Activated CD8-positive, alpha-beta memory T cell treated with anti-CD3 and anti-CD28 coated beads, Interleukin-2, amount 50 U/mL, for 48 hours (primary cell): ENCODE measurements at places on chromosomes 1 and 21.

- DNase-seq, result peak; percentile 81
These were observed 62.7 kb downstream of the ADARB1 start for GRCh38 chr21:45136927-45137611.

DNA sequence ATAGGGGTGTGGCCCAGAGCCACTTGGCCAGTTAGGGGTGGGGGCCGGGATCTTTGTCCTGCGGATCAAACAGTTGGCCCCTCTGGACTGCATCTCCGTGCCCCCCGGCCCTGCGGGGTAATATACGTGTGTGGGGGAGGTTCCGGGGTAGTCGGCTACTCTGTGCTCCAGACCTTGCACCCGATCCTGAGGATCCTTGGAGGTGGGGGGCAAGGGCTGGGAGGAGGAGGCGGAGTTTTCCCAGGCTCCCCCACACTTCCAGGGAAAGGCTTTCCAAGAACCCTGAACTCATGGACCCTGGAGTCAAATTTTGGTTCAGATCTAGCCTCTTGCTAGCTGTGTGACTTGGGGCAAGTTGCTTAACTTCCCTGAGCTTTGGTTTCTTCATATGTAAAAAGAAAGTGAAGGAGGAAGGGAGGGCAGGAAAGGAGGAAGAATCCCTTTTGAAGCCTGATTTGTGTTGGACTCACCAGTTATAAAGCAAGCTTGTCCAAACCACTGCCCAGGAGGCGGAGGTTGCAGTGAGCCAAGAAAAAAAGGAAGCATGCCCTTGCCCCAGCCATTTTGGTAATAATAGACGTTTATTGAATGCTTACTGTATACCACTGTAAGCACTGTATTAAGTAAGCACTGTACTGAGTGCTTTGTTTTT is 686 bp downstream of the MIIP start:
- DNase-seq, result no peak

- DNase-seq, result no peak
These were observed 1.4 kb upstream of the RGS2 start for GRCh38 chr1:192807211-192808162.

- DNase-seq, result no peak
These were observed 122.3 kb downstream of the C1orf21 start for GRCh38 chr1:184509105-184509504.

- no peak for DNase-seq
These were observed 10.7 kb downstream of the RPF1 start for GRCh38 chr1:84489766-84490165.

- no peak for DNase-seq
These were observed 13.6 kb upstream of the TSPEAR start for GRCh38 chr21:44724926-44725325.

GRCh38 chr1:29431138-29431537 is 194.8 kb downstream of the PTPRU start:
- DNase-seq, result no peak

DNA sequence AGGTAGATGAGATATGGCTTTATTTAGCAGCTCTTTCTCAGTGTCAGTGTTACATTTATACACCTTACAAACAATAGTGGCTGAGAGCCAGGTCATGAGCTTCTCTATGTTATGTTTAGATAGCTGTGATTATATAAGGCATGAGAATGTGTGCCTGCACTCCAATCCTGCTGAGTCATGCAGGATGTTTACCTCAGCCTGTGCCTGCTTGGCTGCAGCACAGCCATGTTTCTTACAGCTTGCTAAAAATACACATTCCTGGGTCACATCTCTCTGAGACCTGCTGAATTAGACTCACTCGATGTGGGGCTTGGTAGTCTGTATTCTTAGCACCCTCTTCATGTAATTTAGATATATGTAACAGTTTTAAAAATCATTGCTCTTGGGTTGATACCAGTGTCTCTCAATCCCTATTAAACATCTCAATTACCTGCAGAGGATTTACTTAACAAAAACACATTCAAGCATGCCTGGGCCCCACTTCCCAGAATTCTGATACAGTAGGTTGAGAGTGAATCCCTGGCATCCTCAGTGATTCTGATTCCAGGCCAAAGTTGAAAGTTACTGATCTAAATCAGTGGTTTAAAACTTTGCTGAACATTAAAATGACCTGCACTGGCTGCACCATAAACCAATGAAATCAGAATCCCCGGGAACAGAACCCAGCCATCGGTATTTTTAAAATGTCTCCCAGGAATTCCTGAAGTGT is 107.5 kb downstream of the GDAP2 start:
- no peak for DNase-seq

DNA sequence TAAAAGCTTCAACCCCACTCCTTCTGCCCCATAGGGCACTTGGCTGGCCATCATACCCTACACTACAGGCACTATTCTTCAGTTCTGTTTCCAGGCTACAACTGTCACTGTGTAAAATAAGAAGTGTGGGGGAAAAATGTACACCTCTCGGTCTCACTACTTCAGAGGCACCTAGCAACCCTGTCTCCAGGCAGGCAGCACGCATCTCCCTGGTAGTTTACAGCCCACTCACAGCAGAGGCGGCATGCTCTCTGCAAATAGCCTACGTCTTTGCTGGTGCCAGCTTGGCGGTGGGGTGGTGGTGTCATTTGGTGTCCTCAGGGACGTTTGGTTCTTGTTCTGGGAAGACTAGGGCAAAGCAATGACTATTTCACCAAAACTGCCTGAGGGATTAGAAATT is 48.2 kb upstream of the BTG3 start:
- DNase-seq, result no peak

DNA sequence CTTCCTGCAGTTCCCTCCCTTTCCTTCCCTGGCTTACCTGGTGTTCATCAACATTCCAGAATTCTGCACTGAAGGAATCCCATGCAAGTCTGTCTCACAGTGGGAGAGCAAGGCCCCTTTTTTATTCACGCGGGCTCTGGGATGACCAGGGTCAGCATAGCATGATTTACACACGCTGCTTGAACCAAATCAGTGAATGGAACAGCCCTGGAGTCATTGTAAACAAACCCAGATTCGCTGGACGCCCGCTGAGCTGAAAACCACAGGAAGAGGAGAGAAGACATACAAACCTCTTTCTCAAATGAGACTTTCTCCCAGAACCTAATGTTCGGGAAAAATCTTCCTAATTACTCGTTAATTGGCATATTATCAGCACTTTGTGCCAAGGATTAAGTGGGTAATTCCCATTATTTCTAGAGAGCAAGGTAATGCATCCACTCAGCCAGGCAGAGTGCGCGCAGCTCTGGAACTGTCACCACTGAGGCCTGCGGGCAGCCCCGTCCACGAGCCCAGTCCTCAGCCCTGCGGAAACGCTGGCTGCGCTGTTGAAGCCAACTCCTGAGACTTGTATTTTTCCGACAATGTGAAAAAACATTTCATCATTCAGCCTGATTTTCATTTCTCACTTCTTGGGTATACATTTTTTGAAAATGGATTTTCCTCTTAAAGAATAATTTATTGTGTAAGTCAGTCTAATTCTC is 140.0 kb downstream of the ETS2 start:
- no peak for DNase-seq

DNA sequence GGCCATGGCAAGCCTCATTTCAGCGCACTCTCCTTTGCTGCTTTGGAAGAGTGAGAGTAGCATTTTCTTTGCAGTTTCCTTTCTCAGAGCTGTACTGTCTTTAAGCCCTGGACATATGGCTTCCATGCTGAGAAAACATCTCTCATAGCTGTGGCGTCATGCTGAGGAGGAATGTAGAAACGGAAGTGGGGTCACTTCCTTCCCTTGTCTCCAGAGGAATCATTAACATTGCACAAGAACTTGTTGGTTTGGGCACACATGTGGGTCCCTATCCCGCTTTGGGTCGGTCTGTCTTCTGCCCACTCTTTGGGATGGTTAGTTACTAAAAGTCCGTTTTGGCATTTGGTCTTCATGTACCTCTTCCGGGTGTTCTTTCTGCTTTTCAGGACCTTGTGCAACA is 5.6 kb downstream of the MFN2 start:
- DNase-seq, result no peak

- no peak for DNase-seq
These were observed 991 bp downstream of the ANKRD35 start for GRCh38 chr1:145884675-145885074.

DNA sequence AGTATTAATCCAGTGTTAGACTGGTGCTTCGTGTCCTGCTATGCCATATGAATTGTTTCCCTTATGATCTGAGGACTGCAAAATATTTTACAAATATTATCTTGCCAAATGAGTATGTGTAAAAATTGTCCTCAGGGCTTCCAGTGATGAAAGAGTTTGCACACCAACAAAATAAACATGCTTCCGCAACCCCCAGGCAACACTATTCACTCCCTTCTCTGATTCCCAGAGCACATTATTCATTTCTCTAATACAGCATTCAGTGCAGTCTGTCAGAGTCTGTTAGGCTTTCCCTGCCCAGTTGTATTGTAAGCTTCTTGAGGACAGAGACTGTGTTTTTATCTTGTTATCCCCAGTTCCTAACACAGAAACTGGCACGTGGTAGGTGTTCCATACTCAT is 409.9 kb upstream of the C1orf87 start:
- no peak for DNase-seq

DNA sequence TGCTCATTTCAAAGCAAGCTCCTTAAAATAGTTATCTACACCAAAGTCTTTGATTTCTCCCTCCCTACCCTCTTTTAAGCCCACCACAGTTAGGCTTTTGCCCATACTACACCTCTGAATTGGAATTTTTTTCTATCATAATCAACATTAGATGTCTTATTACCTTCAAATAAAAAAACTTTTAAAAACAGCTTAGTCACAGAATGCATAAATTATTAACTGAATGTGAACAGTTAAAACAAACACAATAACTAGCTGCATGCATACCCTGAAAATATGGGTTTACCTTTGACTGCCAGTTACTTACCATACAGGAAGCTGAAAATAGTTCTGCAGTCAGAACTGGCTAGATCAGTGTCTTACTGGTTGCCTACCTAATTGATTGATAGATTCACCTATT is 210.9 kb downstream of the TGFB2 start:
- DNase-seq, result no peak

DNA sequence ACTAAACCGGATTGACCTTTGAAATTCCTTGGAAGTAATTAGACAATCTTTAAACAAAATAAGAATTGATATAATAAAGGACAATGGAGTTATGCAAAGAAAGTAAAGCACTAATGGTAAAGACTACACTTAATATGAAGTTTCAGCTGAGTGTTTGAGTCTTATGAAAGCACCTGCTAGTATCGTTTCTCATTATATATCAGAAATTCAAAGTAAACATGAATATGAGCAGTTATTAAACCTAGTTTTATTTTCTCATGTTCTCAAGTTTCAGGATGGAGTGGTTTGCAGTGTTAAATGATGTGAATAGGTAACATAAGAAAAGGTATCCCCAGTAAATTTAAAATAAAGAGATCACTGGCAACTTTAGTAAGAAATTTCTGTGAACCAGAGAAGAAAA is 188.6 kb downstream of the ZP4 start:
- no peak for DNase-seq

- no peak for DNase-seq
These were observed 434.8 kb downstream of the LMO4 start for GRCh38 chr1:87763483-87763882.

- no peak for DNase-seq
These were observed 55.0 kb downstream of the PLXNA2 start for GRCh38 chr1:208189183-208189582.

GRCh38 chr1:100184536-100184935 is 6.5 kb upstream of the LRRC39 start:
- no peak for DNase-seq

DNA sequence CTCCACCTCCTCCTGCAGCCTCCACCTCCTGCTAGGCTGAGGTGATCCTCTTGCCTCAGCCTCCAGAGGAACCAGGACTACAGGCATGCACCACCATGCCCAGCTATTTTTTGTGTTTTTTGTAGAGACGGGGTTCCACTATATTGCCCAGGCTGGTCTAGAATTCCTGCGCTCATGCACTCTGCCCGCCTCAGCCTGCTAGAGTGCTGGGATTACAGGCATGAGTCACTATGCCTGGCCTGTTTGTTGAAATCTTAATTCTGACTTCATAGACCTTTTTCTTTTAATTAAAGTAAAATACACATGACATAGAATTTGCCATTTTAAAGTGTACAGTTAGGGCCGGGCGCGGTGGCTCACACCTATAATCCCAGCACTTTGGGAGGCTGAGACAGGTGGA is 42.7 kb downstream of the FAAP20 start:
- DNase-seq, result no peak

- DNase-seq, result no peak
These were observed 10.4 kb downstream of the DCAF8 start for GRCh38 chr1:160251687-160252526.

GRCh38 chr1:7811476-7811875 is 27.4 kb downstream of the PER3 start:
- no peak for DNase-seq

- no peak for DNase-seq
These were observed 8.8 kb upstream of the COL16A1 start for GRCh38 chr1:31712630-31713029.

DNA sequence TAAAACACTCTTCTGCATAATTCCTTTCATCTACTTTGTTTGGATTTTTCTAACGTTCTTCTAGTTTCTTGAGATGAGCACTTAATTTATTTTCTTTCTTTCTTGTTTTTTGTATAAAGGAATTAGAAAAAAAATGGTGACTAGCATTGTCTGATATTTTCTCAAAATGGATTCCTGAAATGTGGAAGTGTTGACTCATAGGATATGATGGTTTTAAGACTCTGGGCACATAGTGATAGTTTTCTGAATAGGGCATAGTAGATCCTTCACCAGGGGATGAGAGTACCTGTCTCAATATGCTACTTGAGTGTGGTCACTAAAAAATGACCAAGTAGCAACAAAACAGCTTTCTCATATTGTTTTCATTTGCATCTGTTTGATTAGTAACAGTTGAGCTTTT is 100.9 kb downstream of the PEX14 start:
- DNase-seq, result no peak

- no peak for DNase-seq
These were observed 91.6 kb downstream of the GLUL start for GRCh38 chr1:182299728-182300616.

GRCh38 chr1:94398356-94398755 is 19.8 kb upstream of the ABCD3 start:
- DNase-seq, result no peak

- peak; percentile 46 for DNase-seq
These were observed 42.3 kb downstream of the MAN1C1 start for GRCh38 chr1:25658791-25659431.

DNA sequence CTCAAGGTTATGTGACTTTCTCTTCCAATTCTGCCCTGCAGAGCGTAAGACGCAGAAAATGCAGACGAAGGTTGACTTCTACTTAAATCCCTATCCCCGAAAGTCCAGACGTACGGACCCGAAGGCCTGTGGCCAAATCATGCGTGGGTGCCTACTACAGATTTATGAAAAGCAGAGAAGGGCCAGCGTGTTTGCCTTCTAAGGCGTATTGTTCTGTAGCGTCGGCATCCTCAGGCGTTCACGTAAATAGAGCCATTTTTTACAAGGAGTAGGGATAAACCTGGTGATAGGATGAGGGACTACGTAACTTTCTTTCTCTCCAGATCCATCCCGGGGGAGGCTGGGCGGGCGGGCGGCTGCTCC is 222 bp upstream of the GIPC2 start:
- DNase-seq, result no peak
